ENCODE measurements at places on chromosomes 7 and 10.

- no peak for DNase-seq
Measured at GRCh38 chr7:13946181-13946580, 43.3 kb downstream of the ETV1 start.

DNA sequence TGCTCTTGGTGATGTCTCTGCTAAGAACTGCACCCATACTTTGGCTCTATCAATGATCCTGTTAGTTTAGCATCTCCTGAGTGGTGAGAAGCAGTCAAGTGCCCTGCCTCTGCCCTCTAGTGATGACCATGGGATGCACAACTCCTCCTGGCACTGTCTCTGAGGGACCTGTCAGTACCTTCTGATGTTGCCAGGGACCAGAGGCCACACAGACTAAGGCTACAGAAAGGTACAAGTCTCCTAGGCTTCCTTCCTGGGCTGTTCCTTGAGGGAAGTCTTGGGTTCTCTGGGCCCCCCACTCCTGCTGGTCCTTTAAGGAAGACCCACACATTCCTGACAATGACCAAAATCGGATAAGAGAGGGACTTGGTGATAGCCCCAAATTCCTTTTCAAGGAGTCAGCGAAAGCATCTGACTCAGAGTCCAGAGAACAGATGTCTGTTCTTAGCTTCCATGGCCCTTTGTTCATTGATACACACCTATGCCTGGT lies 15.3 kb downstream of the NKX2-3 start:
- DNase-seq, result no peak

DNA sequence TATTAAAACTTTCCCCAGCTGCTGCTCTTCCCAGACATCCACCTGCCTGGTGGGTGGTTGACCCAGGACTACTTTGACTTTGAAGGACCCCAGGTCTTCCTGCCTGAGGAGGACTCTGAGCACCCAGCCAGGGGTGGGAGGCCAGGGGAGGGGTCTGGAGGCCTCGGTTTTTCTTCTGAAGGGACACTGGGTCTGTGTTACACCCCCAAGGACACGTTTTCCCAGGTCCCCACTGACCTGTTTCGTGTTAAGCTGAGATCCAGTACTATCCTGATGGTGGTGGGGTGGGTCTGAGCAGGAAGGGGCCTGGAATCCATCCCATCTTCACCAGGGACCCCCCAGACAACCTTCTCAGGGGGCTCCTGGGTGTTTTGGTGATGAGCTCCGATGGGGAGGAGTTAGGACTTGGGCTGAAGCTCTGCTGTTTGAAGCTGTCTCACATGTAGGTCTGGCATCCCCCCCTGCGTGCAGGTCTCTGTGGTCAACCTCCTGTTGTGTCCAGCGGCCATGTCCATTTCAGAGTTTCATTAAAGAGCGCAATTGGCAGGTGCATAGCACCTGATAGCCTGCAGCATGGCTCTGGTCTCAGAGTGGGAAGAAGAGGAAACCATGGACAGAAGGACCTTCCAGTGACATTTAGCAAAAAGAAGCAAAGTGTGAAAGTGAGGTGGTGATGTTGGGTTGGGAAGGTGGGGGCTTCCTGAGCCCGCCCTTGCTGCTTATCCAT lies 3.5 kb downstream of the JAKMIP3 start:
- DNase-seq, result no peak

DNA sequence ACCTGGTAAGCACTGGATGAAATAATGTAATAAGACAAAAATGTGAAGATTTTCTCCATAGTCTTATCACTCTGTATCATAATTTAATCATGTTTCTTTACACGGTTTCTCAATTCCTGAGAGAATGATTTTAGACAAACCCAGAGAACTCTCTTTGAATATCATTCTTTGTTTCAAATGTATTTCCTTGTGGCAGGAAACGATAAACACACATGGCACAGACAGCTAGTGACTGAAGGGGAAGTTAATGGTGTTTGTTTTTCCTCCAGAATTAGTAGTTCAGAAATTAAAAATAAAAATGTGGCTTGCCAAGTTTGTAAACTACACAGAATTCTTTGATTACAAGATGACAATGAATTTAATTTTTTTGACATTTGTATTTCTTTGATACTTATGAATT lies 163.7 kb upstream of the PRPS1L1 start:
- no peak for DNase-seq

DNA sequence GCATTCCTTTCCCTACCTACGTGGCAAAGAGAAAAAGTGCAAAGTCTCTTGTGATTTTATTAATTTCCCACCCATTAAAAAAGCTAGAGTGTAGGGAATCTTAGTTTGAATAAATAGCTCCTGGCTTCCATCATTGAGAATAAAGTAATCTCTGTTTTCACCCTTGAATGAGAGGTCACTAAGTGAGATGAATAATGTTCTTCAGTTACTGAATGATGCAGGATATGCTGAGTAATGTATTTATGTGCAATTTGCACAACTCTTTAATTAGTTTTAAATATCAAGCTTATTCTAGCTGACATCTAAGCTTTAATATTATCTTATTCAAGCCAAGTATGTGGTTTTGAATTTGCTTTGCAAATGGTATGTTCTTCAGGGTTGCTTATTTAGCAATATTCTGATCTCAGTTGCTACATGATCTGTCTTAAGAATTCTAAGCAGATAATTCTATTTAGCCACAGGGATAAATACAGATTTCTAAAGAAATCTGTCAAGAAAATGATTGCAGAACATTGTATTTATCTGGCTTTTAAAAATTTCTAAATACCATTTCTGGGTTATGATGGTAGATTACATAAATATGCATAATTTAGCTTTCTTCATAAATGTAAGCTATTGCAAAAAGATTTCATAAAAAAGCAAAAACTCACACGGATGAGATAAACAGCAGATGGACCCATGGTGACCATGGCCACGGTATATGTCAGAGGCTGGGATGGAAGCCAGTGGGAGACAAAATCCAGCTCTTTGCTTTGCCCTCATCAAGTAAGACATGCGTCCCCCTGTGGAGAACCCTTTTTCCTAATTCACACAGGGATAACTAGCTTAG lies 141.0 kb downstream of the MACC1 start:
- no peak for DNase-seq

- no peak for DNase-seq
Measured at GRCh38 chr7:32587411-32587948, 92.2 kb downstream of the AVL9 start.

DNA sequence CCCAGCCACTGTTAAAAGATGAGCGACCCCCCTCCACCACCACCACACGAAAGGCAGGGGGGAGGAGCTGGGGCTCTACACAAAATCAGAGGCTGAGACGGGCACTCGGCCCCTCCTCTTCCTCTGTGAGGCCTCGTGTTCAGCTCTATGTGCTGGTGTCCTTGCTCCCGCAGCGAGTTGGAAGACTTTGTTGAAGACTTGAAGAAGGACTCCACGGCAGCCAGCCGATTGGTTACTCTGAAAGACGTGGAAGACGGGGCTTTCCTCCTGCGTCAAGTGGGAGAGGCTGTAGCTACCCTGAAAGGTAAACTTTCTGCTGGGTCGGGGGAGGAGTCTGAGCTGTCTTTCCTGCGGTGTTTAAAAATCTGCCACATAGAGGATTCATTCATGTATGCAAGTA lies 203.7 kb downstream of the ARHGAP21 start:
- DNase-seq, result no peak

DNA sequence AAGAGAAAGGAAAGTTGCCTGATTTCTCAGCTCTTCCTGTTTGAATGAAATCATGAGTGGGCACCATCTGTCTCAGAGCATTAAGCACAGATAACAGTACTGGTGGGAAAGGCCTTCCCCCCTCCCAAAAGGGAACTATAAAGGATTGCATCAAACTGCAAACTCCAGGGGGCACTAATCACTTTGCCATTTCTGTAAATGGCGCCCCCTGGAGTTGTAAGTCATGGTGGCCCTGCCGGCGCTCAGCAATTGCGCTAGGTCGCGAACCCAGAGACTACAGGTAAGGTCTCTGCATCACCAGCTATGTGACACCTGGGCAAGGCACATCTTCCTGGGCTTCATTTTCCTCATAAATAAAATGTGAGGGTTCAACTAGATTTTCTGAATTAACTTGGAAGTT lies 11.1 kb downstream of the LRRC4 start:
- DNase-seq, result no peak

- DNase-seq, result no peak
Measured at GRCh38 chr10:97203220-97203619, 17.5 kb upstream of the SLIT1 start.

GRCh38 chr10:5142199-5142598 lies 42.8 kb downstream of the AKR1C8 start:
- DNase-seq, result no peak

- no peak for DNase-seq
Measured at GRCh38 chr10:96082748-96083147, 39.4 kb downstream of the CCNJ start.

DNA sequence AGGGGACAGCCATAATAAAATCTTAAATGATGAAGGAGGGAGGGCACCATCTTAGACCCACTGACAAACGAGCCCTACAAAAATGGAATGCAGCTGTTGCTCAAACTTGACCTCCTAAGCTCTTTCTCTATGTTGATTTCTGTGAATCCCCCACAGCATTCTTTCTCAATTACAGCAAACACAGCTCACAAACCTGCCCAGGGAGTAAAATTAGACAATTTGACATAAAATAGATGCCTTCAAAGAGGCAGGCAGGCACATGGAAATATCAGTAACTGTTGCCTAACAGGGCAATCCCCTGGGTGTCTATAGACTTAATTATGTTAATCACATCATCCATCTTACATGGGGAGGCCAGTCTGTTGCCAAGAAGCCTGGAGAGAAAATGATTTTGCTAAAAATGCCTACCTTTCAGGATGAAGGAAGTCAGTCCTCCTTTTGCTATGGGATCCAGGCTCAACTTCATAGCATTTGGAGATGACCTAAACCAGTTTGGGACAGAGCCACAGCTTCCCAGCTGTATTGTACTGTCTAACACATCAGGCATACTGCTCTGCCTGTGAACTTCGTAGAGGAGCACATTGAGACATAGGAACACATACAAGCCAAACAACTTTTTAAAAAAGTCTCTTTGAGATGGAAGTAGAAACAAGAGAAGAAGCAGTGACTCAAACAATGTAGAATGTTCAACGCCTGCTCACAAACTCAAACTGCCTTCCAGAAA lies 1177.4 kb downstream of the SORCS1 start:
- no peak for DNase-seq
